Activated CD4-positive, alpha-beta T cell treated with anti-CD3 and anti-CD28 coated beads for 48 hours (primary cell): ENCODE measurements at places on chromosomes 2 and 18.

DNA sequence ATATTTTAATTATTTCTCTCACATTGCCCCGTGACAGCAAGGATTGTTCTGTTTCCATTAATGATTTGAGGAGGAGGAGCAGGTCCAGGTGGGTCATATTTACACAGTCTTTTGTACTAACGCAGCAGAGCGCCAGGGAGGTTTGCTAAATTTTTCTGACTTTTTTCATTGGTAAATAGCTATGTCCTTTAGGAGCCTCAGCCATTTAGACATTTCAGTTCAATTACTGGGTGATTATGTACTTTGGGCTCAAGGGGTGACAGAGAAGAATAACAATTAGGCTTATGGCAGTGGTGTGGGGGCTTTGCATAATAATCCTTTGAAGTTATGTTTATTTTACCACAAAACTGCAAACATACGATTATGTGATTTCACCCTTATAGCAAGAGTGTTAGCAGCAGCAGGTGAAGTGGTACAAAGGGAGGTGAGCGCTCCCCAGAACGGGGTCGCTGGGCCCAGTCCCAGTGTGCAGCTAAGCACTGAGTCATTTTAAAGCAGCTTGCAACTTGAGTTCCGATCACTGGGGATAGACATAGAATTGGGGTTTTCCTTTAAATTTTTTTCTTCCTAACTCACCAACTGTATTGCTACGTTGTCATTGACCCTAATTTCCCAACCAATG lies 80.3 kb downstream of the TSHZ1 start:
- DNase-seq = no peak

DNA sequence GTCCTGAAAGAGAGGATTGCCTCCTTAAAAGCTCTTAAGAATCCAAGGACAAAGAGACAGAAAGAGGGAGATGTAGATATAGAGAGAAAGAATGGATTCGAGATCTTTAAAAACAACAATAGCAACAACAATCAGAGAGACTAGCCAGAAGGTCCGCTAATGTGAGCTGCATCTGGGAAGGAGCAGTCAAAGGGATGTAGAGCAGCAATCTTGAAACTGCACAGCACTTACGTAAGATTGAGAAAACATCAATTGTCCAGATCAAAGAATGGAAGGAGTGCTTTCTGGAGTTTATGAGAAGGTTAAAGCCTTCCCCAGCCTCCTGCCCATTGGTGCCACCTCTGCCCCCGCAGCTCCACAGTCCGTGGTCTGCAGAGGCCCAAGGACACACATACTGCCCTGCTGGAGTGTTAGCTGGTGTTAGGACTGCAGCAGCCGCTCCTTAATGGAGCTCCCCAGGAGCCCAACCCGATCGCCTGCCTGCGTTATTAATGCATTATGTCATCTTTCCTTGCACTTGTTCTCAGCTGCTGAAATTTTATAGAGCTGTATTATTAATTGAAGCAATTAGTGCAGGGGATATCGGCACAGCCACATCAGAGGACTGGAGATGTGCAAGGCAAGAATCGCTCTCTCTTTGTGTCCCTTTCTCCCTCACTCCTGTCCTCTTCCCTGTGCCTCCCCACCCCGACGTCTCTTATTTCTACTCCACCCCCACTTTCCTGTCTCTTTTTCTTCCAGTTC lies 94.2 kb upstream of the STPG4 start:
- no peak for DNase-seq

DNA sequence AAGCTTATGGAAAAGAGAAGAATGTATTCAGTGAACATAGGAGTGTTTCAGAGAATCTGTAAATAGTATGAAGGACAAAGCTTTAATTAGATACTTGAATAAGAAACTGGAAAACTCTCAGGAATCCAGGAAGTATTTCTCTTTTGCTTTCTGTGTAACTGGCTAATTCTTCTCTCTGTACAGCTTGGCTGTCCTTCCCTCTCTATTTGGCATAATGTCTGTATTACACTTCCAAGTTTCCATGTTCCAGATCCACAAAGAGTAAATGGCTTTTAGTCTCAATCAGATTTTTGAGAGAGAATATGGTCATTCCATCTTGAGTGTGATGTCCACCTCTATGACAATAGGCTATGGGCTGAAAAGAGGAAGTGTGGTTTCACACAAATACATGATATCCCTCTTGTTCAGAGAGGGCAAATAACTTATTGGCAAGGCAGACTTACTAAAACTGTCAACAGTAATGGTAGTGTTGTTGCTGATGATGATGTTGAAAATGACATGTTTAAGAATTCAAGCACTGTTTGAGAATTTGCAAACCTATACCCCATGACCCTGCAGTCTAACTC lies 129.2 kb upstream of the ERBB4 start:
- DNase-seq = no peak

DNA sequence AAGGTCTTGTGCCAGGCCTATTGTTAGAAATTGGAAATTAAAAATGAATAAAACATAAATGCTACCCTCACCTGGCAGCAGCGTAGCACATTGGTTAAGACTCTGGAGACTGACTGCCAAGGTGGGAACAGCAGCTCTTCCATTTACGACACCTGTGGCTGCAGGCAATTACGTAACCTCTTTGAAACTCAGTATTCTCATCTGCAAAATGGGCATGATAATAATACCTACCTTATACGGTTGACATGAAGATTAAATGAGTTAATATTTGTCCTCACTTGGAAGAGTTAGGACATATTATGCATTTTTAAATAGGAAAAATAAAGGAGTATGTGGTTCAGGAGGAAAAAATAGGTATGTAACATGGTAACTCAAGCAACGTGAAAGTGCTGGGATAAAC lies 279.3 kb upstream of the NCKAP5 start:
- DNase-seq = no peak

GRCh38 chr2:105136394-105136793 lies 98.5 kb downstream of the MRPS9 start:
- DNase-seq = no peak

DNA sequence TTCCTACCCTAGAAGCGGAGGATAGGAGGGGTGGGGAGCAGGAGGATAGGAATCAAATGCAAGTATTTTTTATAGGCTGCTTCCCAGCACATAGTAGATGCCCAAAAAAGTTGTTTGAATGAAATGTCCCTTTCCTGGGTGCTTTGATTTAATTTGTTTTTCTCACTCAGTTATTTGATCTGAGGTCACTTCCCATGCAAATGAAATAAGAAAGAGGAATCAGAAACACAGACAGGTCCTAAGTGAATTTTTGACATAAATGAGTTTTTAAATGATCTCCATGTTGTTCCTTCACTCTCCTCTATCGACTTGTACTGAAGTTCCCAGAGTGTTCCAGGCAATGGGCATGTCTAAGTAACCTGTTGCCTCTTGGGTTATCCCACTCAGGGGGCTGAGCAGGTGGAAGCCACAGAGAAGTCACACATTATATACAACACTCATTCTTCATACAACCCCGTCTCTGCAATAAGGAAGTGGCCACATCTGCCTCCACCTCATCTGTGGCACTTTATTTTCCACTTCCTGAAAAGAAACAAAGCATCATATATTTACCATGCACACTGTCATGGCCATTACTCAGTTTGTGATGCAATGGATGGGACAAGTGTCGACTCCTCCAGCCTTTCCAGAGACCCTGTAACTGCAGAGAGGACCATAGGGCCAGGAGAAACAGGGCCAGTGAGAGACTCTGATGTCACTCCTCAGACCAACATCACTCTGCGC lies 81.9 kb upstream of the ZNF397 start:
- DNase-seq = peak; percentile 30

DNA sequence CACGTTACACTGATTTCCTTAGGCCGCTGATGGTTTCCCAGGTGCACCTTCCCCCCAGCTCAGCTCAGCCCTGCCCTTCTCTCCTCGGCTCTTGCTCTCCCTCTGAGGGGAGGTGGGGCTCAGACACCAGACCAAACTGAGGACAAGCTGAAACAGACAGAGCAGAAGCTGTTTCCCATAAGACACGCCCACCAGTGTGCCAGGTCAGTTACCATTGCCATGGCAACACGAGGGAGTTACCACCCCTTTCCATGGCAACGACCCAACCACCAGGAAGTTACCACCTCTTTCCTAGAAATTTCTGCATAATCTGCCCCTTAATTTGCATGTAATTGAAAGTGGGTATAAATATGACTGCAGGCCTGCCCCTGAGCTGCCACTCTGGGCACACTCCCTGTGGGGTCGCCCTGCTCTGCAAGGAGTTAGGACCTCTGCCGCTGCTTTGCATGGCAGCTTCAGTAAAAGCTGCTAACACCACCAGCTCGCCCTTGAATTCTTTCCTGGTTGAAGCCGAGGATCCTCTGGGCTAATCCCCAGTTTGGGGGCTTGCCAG lies 120.9 kb upstream of the SMIM21 start:
- DNase-seq = no peak

DNA sequence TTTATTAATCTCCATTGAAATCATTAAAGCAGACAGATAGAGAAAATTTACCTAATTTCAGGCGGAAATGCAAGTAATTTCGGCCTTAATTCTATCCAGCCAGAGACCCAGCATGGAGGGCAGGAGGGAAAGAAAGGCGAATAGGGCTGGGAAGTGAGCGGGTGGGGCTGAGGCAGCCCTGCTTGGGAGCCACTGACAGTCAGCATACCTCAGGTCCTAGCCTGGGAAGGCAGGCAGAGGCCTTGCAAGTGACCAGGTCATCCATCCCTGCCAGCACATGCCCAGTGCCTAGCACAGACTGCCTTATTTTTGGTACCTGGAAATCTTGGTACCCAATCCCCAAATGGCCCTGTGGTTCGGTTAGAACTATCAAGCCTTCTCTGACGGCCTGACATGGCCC lies 1.5 kb downstream of the GDF7 start:
- no peak for DNase-seq

- no peak for DNase-seq
Observed at GRCh38 chr2:61951881-61952280, 46.4 kb downstream of the COMMD1 start.

- DNase-seq = no peak
Observed at GRCh38 chr18:37481072-37481471, 84.5 kb downstream of the CELF4 start.

GRCh38 chr2:197300139-197300538 lies 10.4 kb downstream of the ANKRD44 start:
- DNase-seq = no peak

DNA sequence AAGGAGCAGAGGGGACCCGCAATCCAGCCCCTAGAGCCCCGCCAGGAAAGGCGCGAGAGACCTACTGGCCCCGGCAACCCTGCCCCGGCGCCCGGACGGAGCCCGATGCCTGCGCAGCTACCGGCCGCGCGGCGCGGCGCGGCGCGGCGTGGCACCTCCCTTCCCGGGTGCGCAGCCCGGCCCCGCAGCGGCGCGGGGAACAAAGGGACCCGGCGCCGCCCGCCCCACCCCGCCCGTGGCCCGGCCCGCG lies 307 bp downstream of the CDH2 start:
- DNase-seq = no peak

DNA sequence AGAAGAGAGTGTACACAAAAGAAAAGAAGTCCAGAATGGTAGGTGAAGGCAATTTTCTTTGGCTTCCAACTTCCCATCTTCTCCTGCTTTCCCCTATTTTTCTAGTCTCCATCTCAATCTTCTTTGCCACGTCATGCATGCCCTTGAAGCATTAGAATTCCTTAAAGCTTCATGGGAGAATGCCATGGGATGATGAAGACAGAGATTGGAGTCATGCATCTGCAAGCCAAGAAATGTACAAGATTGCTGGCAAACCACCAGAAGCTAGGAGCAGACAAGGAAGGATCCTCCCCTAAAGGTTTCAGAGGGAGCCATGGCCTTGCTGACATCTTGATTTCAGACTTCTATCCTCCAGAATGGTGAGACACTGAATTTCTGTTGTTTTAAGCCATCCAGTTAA lies 305.9 kb downstream of the HRH4 start:
- no peak for DNase-seq

DNA sequence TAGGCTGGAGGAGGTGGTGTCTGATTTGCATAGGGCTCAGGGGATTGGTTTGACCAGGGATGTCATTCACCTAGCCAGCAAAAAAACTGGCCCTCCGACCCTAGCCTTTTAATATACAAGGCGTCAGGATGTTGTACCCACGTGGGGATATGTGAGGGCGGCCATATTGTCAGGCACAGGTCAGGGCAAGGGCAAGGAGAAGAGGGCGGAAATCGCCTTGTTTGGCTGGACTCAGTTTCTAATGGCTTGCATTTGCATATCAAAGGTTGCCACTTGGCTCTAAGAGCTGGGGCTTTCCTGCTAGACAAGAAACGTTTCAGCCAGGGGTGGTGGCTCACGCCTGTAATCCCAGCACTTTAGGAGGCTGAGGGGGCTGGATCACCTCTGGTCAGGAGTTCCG lies 24.9 kb upstream of the PDCL3 start:
- DNase-seq = no peak

GRCh38 chr2:19669126-19669525 lies 232.7 kb downstream of the TTC32 start:
- no peak for DNase-seq

- DNase-seq = no peak
Observed at GRCh38 chr2:234300391-234300925, 196.4 kb downstream of the ARL4C start.

GRCh38 chr18:6211174-6211504 lies 203.6 kb downstream of the L3MBTL4 start:
- no peak for DNase-seq

DNA sequence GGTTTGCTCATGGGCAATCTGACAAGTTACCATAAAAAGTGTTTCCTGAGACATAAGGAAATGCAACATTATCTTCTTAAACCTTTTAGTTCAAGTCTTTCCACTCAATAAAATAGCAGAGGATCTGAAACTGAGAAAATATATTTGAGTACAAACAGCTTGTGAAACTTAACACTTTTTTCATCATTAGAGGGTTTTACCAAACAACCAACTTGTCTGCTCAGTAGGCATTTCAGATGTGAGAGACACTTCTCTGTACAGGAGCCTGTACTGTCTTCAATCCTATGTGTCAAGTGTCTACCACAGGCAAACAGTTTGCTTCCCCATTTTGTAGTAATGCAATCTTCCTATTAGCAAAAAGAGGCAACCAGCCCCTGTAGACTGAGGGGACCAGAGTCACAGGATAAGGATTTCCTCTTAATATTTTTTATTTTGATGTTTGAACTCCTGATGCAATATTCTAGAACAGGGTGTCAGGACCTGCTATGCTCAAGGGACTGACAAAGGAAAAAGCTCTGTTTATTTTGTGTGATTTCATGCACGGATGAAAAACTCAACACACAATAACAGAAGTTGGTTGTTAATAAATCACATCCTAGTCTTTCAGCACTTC lies 159.1 kb upstream of the LHCGR start:
- DNase-seq = no peak

GRCh38 chr18:60984510-60984909 lies 348.7 kb upstream of the CDH20 start:
- no peak for DNase-seq

DNA sequence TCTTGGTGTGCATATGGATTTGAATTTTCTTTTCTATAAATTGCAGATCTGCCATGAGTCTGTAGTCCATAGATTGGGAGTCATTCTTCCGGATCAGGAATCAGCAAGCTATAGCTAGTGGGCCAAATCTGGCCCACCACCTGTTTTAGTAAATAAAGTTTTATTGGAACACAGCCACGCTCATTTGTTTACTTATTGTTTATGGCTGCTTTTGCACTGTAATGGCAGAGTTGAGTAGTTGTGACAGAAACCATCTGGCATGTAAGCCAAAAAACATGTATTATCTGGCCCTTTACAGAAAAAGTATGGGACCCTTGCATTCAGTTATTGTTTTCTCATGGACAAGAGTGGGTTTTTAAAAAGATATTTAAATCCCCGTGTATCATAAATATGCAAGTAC lies 191.2 kb downstream of the LRRTM1 start:
- DNase-seq = no peak
